ENCODE measurements at places on chromosomes 12 and 14. TPM values are rescaled to one million over a fixed set of nuclear protein-coding genes. Genes with fewer than 3 reads are reported as not detected.

SOAT2 gene
- total RNA-seq, result 0.59 TPM

ITGA7 gene
- 4.0 TPM for total RNA-seq

KRT7 gene
- 8.0 TPM for total RNA-seq

KERA gene
- not detected for total RNA-seq

OVCH1 gene
- not detected for total RNA-seq

GRCh38 chr12:121786440-121786825 lies 7.1 kb downstream of the RHOF start:
- no peak for DNase-seq

DNA sequence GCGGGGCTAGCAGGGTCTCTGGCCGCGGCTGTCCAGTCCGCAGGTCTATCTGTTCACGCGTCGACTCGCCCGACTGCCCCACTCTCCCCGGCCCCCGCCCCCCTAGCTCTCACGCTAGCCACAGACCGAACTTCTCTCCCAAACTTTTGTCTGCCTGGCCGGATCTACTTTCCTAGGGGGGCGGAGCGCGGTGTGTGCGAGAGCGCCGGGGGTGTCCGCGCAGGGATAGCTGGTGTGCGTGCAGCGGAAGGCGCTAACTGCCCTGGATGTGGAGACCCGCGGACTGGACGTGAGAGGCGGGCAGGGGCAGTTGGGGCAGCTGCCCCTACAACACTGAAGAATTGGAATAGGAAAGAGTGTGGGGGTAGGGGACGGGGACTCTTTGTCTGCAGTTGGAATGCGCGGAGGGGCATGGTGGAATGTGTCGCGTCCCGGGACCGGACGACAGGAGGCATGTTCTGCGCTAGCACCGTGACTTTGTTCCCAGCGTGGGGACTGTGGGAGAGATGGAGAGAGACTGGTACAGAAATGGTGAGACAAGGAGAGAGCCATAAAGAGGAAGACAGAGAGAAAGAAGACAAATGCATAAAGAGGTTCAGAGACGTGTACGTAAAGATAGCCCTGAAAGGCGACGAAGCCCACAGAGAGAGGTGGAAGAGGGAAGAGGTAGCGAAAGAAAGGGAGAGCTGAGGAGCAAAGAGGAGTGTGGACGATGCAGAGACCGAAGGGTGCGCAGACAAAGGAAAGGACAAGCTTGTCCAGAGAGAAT lies at the start of gene AJUBA:
TSS of gene AJUBA (minus strand) at position 75 of the 769 bp plus-strand sequence. CDS start 285 bp downstream, outside the sequence.
- DNase-seq, result peak; percentile 63

- no peak for DNase-seq
Measured at GRCh38 chr14:69917287-69917686, 38.1 kb downstream of the SMOC1 start.

DNA sequence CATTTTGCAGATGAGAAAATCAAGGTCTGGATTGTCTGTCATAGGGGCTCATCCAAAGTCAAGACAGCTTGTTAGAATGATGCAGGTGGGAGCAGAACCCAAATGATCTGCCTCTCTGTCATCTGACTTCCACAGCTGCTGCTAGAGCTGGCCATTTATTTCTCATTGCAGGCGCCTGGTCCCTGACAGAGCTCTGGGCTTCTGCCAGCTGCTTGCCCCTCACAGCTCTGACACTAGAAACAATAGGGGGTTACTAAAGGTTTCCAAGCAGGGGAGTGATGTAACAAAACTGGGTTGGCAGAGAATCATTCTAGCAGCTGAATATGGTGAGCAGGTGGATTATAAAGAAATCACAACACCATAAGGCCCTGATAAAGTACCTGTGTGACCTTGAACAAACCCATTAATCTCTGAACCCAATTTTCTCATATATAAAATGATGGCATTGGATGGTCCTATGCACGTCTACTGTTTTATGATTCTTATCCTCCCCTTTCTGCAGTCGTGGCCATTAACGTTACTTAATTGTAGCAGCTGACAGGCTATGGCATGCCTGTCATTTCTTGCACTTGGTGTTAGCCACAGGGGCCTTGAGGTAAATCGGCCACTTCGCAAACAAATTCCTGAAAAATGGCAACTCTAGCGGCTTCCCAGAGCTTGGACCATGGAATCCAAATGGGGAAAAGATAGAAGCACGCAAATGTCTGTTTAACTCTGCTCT lies 134.6 kb downstream of the RMST start:
- no peak for DNase-seq
